ENCODE measurements at places on chromosomes 4 and X.

- ATAC-seq: no peak
These were observed 109.5 kb upstream of the ADRA2C start for GRCh38 chr4:3656416-3657356.

DNA sequence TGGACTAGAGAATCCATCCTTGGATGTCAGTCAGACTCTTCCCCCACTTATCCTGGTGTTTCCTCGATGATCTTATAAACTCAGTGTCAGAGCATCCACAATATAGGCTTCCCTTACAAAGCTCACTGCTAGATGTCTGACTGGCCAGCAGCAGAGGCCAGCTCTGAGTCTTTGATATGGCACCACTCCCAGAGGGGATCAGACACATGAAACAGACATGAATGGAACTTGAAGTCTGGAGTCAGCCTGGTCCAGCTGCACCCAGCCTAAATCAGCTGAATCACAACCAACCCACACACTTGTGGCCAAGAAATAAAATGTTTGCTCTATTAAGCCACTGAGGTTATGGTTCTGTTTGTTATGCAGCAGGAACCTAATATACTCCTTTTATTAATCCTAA lies 129.6 kb upstream of the MED14 start:
- no peak for ATAC-seq

DNA sequence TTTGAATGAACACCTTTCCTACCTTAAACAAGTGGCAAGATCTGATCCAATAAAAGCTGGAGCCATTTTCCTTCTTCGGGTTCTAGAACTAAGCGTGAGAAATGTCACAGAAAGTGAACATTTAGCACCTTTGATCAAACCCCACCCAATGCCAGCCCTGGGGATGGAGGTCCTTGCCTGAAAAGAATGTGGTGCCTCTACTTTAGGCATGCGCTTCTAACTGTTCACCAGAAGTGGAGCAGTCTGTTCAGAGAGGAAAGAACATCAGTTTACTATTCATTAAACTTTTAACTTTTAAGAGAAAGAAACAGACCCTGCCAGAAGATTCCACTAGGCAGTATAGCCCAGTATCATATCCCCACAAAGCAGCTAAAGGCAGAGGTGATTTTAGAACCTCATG lies 75.9 kb downstream of the INTS12 start:
- no peak for ATAC-seq

DNA sequence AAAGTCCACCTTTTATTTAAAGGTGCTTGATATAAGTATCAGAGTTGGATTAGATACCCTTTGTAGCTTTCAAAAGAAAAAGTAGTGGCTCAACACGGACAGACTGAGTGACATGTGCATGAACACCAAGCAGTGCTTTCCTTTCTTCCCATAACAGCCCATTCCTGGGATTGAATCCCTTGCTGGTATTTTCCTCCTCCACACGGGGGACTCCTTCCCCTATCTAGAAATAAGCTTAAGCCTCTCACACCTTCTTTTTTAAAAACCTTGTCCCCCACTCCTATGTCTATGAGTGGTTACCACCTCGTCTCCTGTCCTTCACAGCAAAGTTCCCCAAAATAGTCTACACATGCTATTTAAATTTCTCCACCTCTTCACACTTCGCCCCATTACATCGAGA lies 5.1 kb downstream of the AP1S2 start:
- ATAC-seq: no peak

GRCh38 chr4:169443748-169444147 lies 168.6 kb downstream of the NEK1 start:
- no peak for ATAC-seq

DNA sequence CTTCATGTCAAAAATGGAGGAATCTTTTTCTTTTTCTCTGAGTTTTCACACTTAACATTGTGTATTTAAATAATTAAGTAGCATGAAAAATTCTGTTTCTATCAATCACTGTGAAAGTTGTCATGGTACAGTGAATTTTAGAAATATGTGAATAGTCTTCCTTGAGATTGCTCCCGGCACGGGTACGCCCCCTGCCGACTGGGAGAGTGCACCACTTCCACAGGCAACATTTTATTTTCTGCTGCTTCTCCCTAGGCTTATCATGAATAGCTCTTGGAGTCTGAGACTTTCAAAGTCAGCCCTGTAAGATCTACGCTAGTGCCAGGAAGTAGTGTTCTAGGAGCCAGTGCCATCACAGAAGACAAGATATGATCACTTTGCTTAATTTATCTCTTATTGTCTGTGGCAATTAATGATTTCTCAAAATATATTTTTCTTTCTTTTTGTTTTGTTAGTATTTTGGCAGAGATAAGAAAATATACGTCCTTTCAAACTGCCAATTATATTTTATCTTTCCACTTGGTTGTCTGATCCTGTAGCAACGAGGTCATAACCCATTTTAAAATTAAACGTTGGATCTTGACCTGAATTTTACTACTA lies 763.8 kb upstream of the AADAT start:
- no peak for ATAC-seq

DNA sequence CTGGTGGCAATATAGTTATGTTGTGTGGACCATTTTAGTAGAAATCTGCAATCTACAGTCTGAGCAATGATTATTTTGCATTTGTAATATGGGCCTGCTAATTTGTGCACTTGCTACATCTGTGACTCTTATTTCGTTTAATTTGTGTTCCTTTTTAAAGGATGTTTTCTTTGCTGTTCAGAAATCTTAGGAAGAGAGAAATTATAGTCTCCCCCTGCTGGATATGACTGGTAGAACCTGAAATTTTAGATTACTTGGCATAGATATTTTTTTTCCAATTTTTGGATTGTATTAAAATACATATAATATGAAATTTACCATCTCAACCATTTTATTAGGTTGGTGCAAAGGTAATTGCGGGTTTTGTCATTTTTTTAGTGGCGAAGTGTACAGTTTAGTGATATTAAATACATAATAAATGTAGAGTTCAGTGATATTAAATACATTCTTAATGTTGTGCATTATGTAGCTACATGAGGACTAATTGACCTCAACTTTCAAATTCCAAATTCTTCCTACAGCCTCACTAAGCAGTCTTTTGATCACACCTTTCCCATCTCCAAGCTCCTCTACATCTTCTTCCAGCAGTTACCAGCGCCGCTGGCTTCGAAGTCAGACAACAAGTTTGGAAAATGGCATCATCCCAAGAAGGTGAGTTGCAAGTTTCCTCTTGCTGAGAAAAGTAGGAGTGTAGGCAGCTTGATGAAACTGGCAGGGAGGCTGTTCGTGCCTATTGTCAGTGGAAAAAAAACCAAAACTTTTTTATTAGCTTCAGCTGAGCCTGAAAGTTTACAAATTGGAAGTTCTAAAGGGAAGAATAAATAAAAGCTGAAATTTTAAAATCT lies 82.2 kb downstream of the FNIP2 start:
- no peak for ATAC-seq

GRCh38 chr4:42671431-42672194 lies 14.7 kb upstream of the ATP8A1 start:
- ATAC-seq: peak; percentile 70

DNA sequence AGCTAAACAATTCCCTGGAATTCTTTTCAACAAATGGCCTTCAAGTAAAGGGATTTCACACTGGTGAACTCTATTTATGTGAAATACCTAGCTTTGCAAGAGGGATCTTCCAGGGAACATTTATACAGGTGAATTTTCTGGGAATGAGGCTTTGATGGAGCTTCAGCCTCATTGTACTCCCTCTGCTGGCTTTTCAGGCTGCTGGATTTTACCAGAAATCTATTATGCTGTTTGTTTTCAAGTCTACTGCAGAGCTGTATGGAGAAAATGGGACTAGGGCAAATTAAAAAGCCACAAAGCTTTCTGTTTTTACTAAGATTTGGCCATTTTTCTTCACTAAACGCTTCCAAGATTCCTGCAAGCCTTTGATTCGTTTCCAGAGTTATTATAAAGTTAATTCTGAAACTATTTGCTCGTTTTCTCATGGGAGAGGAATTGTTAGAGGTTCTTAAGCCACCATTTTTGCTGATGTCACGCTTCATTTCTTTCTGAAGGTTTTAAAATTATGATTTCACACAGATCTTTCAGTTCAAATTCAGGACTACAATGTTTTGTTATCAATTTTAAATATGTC lies 31.6 kb downstream of the KDM6A start:
- ATAC-seq: no peak

GRCh38 chr4:183576701-183577404 lies 72.0 kb downstream of the ING2 start:
- ATAC-seq: no peak

DNA sequence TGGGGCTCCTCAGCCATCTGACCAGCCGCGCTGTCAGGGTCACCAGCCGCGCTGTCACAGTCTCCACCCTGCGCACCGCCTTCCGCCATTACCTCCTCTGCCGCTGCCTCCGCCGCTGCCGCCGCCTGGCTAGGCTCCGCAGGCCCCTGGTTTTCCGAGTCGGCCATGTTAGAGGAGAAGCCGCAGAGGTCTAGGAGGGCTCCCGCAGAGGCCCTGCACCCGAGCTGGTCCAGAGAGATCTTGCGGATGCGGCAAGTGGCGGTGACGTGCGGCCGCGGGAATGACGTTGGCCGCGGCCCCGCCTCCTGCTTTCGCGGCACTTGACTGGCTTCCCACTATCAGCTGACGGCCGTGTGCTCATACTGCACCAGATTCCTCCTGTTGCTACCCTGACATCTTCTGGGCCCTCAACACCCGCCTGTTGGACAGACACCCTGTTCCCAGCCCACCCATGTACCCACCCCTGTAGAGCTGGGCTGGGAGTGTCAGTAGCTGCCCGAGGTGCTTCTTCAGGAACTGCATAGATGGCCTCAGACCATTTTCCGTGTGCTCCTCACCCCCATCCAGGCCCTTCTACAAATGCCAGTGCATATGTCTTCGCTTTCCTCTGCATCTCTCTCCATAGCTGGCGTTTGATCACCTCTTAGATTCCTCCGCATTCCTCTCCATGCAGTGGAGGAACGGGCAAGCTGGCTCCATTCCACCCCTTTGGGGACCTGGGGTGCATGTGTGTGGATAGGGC lies at the start of gene NAP1L5:
TSS of gene NAP1L5 (minus strand) at position 242 of the 742 bp plus-strand sequence. CDS start at position 167, 75 bp downstream.
- peak; percentile 95 for ATAC-seq

DNA sequence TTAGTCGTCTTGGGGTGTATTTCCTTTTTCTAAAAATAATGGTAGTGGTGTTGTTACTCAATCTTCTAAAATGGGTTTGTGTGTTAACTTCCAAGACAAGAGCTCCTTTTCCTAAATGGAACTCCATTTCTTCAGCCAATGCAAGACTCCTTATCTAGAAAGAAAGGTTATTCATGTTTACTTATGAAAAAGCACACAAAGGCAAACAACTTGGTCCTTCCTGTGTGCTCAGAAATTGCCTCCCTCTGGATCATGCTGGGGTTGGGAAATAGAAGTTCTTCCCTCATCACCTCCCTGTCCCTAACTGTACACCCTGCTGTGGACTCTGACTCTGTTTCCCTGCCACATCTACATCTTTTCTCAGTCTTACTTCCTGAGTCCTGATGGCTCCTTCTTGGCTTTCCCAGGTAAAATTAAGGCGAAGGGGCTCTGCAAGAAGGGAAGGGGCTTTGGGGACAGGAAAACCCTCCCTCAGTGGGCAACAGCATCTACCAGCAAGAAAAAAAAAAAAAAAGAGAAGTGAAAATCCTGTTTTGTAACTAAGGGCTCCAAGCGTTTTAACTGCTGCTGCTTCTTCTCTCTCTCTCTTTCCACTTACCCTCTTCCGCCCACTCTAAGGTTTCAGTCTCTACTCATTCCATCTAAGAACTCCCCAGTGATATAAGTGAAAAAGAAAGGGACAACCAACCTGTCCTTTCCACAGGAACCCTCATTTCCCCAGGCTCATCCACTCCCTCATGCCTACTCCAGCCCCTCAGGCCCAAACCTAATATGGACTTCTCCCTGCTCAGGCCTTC lies 19.8 kb upstream of the TASL start:
- no peak for ATAC-seq

- ATAC-seq: no peak
These were observed 37.9 kb downstream of the LDB2 start for GRCh38 chr4:16860516-16860915.

GRCh38 chr4:6578221-6578620 lies 3.2 kb downstream of the MAN2B2 start:
- ATAC-seq: no peak

DNA sequence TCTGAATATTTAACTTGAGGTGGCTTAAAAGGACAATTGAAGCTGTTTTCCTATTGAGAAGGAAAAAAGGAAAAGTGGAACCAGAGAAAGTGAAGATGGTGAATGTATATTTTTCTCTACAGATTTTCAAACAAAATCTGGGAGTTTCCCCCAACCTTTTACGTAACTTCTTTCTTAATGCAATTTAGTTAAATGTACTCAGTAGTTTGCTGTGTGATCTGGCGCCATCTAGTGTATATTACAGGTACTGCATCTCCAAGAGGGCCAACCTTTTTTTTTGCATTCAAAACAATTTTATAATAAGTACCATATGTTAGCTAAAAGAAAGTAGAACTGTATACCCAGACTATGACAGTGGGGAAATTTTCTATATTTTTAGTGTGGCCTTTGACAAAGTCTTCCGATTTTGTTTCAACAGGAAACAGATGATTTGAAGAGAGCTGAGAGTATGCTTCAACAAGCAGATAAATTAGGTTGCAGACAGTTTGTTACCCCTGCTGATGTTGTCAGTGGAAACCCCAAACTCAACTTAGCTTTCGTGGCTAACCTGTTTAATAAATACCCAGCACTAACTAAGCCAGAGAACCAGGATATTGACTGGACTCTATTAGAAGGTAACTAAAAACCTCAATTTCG lies 82.0 kb downstream of the PLS3 start:
- no peak for ATAC-seq

DNA sequence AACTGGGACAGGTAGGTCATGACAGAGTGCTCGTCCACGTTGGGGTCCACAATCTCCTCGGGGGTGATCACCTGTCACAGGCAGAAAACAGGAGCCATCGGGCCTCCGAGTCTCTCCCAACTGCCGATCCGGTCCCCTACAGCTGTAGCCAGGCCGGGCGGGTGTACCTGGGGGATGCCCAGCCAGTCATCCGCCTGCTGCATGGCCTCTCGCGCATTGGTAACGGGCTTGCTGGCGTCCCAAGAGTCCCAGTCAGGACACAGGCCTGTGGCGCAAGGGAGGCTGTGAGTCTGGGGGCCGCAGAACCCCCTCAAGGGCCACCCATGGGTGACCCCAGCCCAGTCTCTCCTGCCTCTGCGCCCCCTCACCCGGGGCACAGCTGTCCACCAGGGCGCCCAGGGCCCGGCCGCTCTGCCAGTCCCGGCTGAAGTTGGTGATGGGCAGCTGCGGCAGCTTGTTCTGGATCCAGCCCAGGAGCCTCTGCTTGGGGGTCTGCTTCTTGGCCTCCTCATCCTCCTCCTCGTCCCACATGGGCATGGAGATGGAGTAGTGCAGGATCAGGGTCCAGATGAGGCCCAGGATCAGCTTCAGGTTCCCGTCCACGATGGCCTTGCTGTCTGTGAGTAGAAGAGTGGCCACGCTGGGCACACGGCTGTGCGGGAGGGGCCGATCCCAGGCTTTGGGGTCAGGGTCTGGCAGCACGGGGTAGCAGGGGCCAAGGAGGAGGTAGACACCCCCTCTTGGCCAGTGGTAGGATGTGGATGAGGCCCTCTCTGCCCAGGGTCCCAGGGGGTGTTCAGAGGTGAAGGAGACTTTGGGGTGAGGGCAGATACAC lies 6.7 kb downstream of the FLNA start:
- no peak for ATAC-seq

Data from activated CD4-positive, CD25-positive, alpha-beta regulatory T cell treated with anti-CD3 and anti-CD28 coated beads, Interleukin-2, amount 50 U/mL, for 24 hours (primary cell).